ENCODE measurements at places on chromosomes 5 and 9.

DNA sequence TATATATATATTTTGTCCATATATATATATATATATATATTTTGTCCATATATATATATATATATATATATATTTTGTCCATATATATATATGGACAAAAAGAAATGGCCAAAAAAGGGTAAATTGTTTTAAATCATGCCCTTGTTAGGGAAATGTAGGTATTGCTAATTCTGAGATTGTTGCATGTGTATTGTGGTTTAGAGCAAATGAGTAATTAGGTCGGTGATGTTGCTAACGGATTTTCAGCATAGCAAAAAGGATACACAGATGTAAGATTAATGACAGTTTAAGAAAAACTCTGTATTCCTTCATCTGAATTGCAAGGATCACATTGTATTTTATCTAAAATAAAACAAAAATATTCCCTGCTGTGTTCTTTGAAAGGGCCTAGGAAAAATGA lies 40.2 kb downstream of the OSTF1 start:
- no peak for DNase-seq

DNA sequence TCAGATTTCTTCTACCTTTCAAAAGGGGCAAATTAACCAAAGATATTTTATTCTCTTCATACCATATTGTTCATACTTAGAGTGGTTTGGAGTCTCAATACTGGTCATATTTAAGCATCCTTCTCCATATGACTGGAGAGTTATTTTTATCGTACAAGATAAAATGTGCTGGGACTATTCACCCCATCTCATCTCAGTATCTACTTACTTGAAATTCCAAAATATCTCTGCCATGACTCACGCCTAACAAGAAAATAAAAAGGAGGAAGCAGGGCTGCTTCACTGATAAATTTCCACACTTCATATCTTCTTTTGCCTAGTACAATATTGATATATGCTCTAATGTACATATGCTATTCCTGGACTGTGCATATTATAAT lies 277.9 kb upstream of the CDH9 start:
- DNase-seq: no peak

DNA sequence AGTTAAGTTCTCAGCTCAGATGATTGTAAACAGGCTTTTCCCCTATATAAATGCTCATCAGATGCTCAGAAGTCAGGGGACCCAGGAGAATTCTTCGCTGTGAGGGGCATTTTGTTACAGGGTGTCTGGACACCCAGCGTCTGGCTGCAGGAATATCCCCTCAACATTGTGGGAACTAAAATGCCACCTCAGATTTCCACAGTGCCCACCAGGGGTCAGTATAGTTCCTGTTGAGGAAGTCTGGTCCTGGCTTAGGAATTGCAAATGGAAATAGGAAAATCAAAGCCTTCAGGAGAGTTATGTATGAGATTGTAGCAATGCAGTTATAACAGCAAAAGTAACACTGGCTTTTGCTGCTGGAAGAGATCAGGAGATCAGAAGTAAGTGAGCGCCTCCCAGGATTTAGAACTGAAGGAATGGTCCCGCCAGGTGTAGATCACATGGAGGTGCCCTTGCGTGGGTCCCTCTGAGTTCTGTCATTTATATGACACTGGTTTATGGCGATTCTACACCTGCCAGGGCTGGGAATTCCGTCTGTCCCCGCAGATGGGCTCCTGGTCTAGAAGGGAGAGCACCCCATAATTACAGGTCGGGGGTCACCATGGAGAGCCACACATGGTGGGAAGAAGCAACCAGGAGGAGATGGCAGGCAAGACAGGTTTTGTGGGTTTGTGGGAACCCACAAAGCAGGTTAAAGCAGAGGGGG lies 47.1 kb upstream of the CTSL start:
- DNase-seq: no peak

- no peak for DNase-seq
These were observed 5.3 kb downstream of the SLC1A1 start for GRCh38 chr9:4495537-4495936.

- DNase-seq: no peak
These were observed 13.8 kb downstream of the INVS start for GRCh38 chr9:100112677-100113336.

GRCh38 chr5:63928451-63928850 lies 33.8 kb downstream of the HTR1A start:
- no peak for DNase-seq

DNA sequence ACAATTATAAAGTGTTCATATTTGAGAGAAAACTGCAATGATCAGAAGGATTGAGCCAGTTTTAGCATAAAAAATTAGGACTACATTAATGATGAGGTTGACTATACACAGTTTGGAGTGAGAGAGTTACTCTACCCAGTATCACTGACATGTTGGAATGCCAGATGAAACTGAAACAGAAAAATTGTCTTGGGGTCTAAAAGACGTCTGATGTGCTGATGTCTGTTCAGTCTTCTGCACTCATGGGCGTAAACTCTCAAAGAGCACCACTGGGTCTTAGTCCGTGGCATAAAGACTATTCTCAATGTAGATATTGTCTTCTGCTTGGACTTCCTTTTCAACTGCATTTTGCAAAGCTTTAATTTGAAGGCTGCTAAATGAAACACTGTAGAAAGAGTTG lies 29.5 kb downstream of the HAVCR1 start:
- no peak for DNase-seq

GRCh38 chr5:112560371-112560770 lies 141.3 kb upstream of the EPB41L4A start:
- DNase-seq: no peak
